Activated CD4-positive, CD25-positive, alpha-beta regulatory T cell (primary cell): ENCODE measurements at places on chromosomes 11 and 22.

DNA sequence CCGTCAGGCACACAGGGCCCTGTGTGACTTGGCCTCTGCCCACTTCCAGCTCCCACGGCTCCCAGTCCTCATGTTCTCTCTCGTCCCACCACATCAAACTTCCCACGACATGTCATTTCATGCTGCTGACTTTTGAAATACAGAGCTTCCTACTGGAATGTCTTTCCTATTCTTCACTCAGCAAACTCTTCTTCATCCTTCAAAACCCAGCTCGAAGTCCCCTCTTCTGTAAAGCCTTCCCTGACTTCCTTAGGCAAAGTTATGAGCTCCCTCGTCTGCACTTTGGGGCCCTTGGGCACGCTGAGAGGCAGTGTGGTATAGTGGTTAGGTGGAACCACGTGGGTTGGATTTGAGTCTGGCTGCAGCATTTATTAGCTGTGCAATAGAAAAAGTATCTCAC, 37.8 kb upstream of the EIF3D start:
- no peak for DNase-seq

GRCh38 chr11:68327586-68328370, 15.4 kb downstream of the LRP5 start:
- DNase-seq, result no peak

GRCh38 chr11:94272738-94273313, 31.6 kb upstream of the IZUMO1R start:
- no peak for DNase-seq

GRCh38 chr22:49193901-49194465, 633.7 kb downstream of the BRD1 start:
- no peak for DNase-seq

DNA sequence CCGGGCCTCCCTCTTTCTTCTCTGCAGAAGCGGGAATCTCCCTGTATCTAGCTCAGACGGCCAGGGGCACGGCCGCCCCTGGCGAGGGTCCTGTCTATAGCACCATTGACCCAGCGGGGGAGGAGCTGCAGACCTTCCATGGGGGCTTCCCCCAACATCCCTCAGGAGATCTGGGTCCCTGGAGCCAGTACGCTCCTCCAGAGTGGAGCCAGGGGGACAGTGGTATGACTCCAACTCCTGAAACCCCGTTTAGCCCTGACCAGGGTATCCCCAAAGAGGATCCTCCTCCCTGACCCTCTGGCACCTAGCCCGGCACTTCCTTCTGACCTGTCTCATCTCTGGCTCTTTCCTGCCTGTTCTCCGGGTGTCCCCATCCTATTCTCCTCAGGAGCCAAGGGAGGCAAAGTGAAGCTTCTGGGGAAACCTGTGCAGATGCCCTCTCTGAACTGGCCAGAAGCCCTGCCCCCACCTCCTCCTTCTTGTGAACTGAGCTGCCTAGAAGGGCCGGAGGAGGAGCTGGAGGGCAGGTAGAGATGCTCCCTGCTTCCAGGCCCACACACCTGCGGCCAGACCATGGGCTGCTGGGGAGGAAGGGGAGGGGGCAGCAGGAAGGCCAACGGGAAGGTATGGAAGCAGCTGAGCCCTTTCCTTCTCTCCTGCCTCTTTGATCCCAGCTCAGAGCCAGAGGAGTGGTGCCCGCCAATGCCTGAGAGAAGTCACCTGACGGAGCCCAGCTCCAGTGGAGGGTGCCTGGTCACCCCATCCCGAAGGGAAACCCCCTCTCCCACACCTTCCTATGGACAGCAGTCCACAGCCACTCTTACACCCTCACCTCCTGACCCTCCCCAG, 12.9 kb downstream of the ROBO3 start:
- no peak for DNase-seq

GRCh38 chr11:44408711-44409470, 99.0 kb upstream of the ALX4 start:
- DNase-seq, result no peak

DNA sequence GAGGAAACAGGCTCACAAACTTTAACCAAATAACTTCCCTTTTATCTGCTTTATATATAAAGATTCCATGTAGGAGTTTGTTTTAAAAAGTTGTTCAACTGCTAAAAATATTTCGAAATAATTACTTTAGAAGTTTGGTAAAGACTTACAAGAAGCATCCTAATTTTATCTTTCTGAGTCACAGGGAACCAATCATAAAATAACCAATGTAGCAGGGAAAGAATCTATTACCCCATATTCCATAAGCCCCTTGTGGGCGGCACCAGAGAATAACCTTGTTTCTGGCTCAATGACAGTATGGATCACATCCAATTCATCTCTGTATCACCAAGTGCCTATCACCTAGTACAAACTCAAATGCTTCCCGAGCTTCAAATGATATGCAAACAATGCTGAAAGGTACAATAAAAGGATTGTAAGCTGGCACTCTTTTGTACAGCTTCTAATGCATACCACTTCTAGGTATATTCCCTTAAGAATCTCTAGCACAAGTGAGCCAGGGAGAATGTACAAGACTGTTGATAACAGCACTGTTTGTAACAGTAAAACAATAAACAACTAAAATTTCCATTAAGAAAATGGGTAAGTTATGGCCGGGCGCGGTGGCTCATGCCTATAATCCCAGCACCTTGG, 158.4 kb downstream of the ATG16L2 start:
- DNase-seq, result no peak

DNA sequence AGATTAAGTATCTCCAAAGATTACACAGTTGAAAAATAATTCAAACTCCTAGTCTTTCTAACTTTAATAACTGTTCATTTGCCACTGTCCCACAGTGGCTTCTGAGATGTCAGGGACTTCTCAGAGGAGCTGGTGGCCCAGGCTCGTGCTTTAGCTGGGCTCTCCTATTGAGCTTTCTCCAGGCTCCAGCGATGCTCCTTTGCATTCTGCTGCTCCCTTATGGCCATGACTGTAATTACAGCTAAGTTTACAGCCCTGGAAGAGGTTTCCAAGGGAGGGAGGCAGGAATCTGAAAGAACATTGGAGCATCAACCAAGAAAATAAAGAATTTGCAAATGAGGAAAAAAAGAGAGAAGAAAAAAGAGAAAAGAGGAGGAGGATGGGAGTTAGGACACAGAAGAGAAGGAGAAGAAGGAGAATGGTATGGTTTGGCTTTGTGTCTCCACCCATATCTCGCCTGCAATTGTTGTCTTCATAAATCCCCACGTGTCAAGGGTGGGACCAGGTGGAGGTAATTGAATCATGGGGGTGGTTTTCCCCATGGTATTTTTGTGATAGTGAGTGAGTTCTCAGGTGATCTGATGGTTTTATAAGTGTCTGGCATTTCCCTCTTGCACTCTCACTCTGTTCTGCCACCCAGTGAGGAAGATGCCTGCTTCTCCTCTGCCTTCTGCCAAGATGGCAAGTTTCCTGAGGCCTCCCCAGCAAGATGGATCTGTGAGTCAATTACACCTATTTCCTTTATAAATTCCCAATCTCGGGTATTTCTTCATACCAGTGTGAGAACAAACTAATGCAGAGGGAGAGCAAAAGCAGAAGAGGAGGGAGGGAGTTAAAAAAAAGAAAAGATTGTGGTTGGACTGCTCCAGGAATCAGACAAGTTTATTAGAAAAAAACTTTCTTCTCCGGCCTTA, 857.0 kb downstream of the KCNA4 start:
- no peak for DNase-seq

DNA sequence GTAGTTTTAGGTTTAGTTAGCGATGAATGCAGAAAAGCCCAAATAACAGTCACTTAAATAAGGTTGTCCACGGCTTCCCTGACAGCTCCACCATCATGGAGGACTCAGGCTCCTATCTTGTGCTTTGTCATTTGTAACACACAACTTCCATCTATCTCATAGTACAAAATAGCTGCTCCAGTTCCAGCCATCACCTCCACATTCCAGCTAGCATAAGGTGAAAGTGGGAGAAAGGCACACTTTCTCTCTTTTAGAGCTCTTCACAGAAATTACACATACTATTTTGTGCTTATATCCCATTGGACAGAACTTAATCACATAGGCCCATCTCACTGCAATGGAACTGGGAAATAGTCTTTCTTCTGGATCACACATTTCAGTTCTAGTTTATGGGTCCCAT, 8.7 kb downstream of the THY1 start:
- no peak for DNase-seq

DNA sequence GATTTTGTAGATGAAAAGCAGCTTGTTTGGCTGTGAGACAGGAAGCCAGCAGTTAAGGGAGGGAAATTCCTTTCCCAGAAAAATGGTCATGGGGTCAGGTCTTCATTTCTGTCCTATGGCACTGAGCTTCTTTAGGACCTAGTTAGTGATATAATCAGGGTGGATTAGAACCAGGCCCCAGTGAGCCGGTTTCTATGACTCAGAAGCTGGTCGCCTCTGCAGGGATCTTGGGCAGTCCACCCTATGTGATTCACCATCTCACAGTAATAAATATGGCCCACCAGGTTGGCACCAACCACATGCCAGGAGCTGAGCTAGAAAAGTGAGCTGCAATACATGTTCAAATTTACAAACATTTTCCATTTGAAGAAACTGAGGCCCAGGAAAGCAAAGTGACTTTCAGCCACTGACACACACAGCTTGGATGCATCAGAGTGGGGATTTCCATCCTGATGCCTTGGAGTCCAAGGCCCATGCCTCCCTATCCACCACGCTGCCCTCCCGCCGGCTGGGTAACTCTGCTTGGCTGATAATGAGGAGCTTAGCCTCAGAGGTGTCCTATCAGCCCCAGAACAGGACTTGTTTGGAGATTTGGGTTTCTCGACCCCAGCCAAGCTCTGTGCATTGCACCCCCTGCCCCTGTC, 42.0 kb downstream of the CD82 start:
- no peak for DNase-seq

DNA sequence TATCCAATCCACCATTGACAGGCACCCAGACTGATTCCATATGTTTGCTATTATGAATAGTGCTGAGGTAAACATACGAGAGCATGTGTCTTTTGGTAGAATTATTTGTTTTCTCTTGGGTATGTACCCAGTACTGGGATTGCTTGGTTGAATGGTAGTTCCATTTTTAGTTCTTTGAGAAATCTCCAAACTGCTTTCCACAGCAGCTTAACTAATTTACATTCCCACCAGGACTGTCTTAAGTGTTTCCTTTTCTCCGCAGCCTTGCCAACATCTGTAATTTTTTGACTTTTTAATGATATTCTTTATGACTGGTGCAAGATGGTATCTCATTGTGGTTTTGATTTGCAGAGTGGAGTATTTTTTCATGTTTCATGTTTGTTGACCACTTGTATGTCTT, 8.3 kb downstream of the FDX1 start:
- no peak for DNase-seq

GRCh38 chr11:122696662-122697061, 41.1 kb downstream of the UBASH3B start:
- peak; percentile 27 for DNase-seq

DNA sequence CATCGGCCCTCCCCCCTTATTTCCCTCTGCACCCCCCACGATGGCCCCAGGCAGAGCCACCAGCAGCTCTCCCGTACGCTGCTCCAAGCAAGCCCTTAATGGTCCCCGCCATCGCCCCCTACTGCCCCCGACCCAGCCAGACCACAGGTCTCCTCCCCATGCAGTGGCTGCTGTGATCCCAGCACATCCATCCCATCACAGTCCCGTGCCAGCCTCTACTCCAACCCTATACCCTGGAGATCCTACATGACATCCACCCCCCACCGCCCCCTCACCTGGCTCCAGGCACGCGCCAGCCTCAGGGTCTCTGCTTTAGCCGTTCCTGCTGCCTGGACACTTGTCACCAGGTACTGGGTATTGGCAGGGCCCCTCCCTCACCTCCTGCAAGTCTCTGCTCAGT, 85.8 kb upstream of the RTL6 start:
- DNase-seq, result no peak

GRCh38 chr11:63897459-63898146, 19.4 kb downstream of the RCOR2 start:
- DNase-seq, result no peak

DNA sequence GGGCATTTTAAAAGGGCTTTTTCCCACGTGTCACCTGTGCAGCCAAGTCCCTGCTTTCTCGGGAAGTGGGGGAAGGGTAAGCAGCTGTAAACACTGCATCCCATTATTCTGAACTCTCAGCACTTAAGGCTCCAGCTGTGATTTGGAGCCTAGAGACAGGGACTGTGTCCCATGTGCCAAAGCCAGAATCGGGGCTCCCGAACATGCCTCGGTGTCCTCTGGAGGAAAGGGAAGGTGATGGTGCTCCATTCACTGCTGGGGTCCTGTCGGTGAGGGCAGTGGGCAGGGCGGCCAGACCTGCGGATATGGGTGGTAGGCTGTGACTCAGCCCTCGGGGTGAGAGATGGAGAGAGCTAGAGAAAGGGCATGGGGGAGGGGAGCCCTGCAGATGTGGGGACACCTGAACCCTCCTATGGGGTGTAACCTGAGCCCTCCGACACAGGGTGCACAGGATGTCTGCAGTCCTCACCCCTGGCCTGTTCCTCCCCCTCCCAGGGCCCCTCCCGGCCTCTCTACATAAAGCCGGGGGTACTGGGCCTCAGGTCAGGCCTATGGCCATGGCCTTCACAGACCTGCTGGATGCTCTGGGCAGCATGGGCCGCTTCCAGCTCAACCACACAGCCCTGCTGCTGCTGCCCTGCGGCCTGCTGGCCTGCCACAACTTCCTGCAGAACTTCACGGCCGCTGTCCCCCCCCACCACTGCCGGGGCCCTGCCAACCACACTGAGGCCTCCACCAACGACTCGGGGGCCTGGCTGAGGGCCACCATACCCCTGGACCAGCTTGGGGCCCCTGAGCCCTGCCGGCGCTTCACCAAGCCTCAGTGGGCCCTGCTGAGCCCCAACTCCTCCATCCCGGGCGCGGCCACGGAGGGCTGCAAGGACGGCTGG, 31.8 kb downstream of the CAPN1 start:
- DNase-seq, result peak; percentile 16

DNA sequence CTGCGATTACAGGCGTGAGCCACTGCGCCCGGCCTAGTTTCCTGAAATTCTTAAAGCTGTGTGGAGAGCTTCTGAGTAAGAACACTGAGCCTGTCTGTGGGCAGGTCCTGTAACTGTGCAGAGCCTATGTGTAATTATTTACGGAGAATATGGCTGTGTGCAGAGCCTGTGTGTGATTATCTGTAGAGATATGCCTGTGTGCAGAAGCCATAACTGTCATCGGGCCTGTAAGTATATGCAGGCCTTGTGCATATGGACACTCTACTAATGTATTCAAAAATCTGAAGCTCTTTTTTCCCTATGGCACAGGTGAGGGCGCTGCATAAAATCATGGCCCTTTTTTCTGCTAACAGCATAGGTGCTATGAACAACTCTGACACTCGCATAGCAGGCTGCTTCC, at the start of gene OR52B6:
Gene OR52B6, plus strand, starts transcription at position 301 of the 400 bp plus-strand sequence. Its CDS starts 0 bp downstream, at position 301.
- DNase-seq, result no peak

DNA sequence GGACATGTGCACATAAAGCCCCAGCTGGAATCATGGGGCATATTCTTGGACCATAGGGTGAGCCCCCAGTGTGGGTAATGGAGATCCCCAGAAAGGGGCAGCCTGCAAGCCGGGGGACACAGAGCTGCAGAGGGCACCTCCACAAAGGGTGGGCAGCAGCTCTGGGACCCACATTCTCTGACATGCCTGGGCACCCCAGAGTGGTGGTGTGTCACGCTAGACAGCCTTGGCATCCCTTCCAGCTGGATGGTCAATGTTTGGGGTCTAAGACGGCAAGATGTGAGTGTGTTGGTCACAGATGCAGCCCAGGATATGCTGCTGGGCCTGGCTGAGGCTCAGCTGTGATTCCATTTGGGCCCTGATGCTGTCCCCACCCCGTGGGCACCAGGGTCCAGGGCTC, 9.7 kb downstream of the ADORA2A start:
- no peak for DNase-seq
